ENCODE measurements at places on chromosomes 16 and 17.

- DNase-seq, result no peak
These were observed 30.9 kb downstream of the SERPINF1 start for GRCh38 chr17:1792495-1793446.

GRCh38 chr16:17125671-17126070, 345.1 kb downstream of the XYLT1 start:
- no peak for DNase-seq

GRCh38 chr16:58026705-58027160, 1.2 kb downstream of the MMP15 start:
- no peak for DNase-seq

- DNase-seq, result no peak
These were observed 49.6 kb upstream of the HELZ start for GRCh38 chr17:67294451-67295199.

DNA sequence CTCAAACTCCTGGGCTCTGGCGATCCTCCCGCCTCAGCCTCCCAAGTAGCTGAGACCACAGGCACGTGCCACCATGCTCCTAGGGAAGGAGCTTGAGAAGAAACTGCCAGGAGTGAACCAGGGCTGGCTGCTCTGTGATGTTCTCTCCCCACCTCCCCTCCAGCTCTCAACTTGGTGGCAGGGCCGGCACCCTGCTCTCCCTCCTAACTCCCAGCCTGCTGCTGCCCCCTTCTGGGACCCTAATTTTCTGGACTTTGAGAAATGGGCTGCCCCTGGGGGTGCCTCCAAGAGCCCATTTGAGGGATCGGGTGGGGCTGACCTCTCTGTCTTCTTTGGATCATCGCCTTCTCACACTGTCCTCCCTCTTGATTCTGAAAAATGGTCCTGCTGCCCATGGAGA, 14.9 kb upstream of the STAT3 start:
- DNase-seq, result no peak

DNA sequence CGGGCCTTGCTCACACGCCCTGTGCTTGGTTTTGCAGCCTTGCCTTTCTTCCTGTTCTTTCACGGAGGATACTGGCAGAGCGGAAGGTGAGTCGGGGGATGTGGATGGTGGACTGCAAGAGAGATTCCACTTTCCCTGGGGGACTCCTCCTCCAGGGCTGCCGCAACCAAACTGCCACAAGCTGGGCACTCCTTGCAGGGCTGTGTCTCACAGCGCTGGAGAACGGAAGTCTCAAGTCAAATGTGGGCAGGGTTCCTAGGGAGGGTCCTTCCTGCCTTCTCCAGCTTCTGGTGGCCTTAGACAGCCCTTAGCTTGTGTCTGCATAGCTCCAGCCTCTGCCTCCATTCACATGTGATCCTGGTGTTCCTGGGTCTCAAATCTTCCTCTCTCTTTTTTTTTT, 11.4 kb upstream of the BIRC5 start:
- no peak for DNase-seq

DNA sequence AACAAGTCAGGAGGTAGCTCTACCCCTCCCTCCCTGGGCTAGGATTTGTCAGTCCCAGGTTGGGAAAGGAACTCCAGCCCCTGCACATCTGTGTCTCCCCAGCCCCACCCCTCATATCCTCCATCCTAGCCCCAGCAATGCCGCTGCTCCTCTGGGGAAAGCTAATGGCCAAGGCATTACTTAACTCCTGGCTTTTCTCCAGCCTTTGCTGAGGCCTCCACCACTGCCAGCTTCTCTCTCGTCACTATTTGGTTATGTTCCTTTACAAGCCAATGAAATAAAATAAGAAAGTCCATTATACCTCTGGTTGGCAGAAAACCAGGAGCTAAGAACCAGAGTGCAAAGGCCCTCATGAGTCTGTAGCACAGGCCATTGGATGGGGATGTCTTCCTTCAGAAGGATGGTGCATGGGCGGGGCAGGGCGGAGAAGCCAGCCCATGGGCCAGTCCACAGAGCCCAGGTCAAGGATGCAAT, 171.0 kb downstream of the CCDC182 start:
- DNase-seq, result no peak

DNA sequence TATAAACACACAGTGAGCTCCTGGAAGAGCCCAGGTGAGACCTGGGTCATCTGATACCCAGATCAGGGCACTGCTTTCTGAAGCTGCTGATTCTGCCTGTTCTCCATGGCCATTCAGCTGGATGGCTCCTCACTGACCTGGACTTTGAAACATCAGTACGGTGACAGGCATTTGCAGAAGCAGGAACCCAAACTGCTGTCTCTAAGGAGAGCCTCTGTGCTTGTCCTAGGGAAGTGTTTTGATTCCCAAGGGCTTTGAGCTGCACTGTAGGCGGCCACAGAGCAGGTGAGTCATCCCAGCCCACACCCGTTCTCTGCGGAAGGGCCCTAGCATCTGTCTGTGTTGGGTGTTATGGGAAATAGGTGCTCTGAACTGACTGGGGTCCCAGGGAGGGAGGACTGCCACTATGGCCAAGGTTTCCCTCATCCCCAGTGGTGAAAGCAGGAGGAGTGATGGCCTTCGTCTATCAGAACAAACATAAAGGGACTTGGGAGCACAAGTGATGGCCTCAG, 60.7 kb upstream of the ADCY9 start:
- no peak for DNase-seq

GRCh38 chr16:85003725-85004586, 7.4 kb downstream of the ZDHHC7 start:
- DNase-seq, result no peak

GRCh38 chr16:49399594-49400364, 26.2 kb downstream of the C16orf78 start:
- no peak for DNase-seq

DNA sequence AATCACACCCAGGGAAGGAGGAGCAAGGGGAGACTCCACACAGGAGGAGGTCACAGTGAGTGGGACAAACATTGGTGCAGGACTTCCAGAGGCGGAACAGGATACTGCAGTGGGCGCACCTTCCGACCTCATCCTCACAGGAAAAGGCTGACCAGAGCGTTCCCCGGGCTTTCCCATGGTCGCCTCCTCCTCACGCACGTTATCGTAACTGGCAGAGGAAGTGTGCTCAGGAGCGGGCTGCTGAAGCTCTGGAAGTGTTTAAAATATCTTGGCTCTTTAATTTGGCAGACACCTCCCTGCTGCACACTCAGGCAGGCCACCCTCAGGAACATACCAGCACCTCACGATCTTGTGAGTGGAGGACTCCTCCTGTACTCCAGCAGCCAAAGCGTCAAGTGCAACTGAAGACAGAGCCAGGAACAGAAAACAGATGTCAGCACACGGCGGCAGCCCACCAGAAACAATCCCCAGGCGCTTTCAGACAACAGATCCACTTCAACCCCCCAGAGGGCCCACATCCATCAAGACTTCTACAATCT, 17.5 kb downstream of the FANCA start:
- DNase-seq, result no peak

GRCh38 chr17:17108451-17109049, 66.3 kb downstream of the MPRIP start:
- peak; percentile 64 for DNase-seq

GRCh38 chr17:76641501-76641900, 2.1 kb downstream of the ST6GALNAC1 start:
- DNase-seq, result no peak

DNA sequence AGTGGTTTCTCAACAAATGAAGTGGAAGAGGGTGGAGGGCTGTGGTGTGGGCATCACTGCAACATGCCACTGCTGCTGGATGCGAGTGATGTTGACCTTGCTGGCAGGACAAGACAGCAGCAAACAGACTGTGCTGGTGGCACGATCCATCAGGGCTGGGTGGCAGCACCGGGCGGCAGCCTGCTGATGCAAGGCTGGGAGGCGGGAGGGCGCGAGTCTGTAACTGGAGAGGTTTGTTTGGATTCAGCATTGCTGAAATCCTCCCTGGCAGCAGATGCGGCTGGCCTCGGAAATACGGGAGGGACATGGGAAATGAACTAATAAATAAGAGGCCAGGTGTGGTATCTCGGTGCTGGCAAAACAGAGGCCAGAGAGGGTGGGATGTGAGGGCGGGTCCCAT, 224.2 kb downstream of the ENGASE start:
- DNase-seq, result no peak

GRCh38 chr16:66141885-66142284, 224.6 kb upstream of the CDH5 start:
- no peak for DNase-seq

GRCh38 chr16:48959204-48959603, 322.4 kb downstream of the CBLN1 start:
- DNase-seq, result no peak

DNA sequence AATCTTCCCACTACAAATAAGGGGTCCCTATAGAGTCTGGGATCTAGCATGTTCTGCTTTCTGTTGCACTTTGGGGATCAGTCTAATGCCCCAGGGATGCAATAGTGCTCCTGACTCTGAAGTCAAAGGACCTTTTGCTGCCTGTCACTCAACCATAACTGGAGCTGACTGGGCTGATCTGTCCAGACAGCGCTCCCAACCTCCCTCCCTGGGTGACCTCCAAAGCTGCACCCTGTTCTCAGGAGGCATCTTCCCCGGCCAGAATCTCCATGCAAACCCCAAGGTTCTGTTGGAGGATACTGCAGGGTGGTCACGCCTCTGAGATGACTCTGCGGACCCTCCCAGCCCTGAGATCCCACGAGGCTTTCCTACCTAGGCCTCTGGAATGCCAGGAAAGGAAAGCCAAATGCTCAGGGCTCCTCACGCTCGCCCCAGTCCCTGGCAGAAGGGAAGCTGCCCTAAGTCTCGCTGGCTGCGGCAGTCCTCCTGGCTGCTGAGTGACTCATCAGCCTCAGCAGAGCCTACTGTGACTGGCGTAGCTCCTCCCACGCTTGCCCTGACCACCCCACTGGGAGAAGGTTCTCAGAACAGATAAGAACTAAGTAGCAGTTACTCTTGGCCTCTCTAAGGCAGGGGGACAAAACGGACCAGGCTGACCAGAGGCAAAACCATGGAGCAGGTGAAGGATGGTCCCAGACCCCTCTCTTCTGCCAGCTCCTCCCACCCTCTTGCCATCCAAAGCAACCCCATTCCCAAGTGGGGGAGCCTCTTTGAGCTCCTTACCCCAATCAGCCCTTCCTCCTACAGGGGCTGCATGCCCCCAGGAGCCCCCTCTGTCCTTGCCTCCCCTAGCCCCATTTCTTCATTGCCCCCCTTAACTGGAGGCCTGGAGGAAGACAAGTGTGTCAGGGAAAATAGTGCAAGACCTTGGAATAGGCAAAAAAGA, 124.1 kb upstream of the TNRC6C start:
- peak; percentile 65 for DNase-seq

DNA sequence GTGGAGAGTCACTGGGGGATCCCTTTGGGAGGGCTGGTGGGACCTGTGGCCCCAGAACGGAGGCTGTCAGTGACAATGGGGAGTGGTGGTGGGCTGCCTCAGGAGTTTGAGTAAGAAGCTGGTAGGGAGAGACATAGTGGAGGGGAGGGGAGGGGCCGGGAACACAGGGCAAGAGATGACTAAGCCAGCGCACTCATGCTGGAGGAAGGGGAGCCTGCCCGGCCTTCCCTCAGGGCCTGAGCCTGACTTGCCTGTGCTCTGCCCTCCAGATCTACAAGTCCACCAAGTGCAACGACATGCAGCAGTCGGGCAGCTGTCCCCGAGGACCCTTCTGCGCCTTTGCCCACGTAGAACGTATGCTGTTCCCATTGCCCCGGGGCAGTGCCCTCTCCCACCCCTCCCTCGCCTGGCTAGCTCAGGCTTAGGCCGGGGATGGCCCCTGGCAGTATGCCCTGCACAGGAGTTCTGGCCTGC, 29.3 kb downstream of the UNC13D start:
- DNase-seq, result no peak

DNA sequence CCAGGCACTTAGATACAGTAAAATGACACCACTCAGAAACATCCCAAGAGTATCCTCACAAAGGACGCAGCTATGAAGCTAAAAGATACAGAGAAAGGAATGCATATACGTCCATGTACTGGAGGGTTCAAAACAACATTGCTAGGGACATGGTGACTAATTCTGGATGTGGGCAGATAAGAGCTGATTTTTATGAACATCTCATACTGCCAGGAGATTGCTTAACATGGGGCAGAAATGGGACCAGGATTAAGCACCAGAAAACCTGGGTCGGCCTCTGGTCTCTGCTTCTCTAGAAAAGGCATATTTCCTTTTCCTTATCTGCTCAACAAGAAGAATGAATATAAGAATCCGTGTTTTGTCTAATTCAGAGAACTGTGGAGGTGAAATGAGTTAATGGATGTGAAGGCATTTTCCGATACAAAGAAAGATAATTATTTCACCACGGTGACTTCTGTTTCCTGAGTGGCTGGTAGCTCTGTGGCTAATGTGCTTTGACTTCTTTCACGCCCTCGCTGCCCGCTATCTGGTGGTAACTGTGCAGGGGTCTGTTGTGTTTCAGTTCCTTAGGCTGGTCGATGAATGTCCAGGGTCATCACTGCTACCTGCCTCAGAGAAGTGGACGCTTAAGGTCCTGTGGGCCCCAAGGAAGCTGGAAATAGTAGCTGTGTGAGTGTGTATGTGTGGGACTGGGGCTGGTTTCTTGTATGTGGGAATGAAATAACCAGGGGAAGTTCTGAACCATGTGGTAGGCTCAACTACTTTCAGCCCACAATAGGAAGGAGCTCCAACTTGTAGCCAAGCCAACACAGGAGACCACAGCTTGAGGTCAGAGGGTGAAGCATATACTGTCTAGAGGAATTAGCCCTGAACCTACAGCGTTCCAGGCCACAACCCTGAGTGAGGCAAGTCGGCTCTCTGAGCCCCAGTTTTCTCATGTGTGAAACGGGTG, 15.8 kb upstream of the CCL5 start:
- no peak for DNase-seq

DNA sequence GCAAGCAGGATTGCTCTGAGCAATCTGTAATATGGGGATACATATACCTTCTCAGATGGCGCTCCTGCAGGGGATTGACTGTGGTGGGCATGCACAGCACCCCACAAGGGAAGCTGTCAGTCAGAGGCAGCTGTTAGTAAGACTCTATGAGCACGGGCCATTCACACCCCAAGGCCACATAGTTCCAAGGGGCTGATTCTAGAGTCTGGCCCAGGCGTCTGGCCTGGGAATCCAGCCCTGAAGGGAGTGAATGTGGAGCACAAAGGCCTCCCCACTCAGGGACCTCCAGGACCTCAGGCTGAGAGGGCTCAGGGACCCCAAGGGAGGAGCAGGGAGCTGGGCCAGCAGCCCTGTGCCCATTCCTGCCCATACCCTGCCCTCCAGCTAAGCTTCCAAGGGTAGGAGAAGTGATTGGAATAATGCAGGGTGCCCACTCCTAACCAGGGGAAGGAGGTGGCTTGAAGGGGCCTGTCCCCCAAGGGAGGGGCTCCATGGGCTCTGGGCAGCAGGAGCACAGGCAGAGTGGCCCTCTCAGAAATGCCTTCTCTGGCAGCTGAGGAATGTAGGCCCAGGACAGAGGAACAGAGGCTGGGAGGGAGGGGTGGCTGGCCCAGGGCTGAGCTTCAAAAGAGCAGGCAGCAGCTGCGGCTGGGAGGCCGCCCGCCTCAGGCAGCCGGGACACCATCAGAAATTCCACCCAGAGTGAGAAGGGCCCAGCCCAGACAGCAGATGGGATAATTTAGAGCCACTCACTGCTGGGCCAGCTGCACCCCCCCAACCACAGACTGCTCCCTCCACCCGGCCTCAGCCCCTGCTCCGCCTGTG, 48.9 kb upstream of the MRPS23 start:
- DNase-seq, result peak; percentile 74

GRCh38 chr16:51987519-51987918, 559.4 kb downstream of the TOX3 start:
- DNase-seq, result no peak

GRCh38 chr16:56603589-56603988, 4.8 kb upstream of the MT2A start:
- no peak for DNase-seq

- DNase-seq, result no peak
These were observed 300.6 kb downstream of the SEC14L1 start for GRCh38 chr17:77441130-77441920.

GRCh38 chr16:24848065-24848464, 2.3 kb downstream of the SLC5A11 start:
- DNase-seq, result no peak

Data from ureter (tissue), 1 donor.